ENCODE measurements at places on chromosomes 16 and 17.

DNA sequence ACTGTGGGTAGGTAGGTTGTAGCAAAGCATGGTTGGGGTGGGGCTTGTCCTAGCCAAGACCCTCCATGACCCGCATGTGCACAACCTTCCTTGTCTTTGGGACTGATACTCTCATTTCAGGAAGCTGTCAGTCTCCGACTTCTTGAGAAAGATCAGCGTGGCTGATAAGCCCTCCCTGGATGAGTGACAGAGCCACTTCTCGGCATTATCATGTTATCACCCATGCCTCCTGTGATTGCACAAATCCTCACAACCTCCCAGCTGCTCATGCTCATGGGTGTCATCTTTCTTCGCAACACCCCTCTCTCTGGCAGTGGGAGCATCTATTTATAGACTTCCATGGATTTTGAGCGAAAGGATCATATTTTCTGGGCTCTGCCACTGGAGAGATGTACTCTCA is 314.2 kb downstream of the FOXL1 start:
- DNase-seq = no peak

GRCh38 chr16:79687249-79688130 is 87.0 kb upstream of the MAF start:
- DNase-seq = no peak

- DNase-seq = no peak
Observed at GRCh38 chr16:65782611-65783600, 583.6 kb upstream of the CDH5 start.

DNA sequence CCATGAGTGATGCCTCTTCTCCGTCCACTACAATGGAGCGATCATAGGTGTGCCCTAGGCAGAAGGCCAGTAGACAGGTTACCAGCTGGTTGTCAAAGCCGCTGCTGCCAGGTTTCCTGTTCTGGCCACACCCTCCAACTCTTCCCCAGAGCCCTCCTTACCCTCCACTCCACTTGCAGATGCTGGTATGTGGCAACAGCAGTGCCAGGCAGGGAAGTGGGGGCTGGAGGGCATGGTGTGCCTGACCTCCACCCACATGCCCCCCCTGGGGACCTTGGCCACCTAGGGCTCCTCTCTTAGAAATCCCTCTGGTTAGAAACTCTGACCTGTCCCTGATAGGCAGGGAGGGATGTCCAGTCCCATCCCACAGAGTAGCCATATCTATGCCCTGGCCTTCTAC is 1.5 kb downstream of the RRAD start:
- no peak for DNase-seq

Measured in naive thymus-derived CD4-positive, alpha-beta T cell (primary cell).